ENCODE measurements at places on chromosomes 11 and 22.
A peak's percentile ranks its signal among the peaks of the same experiment; 100 is the strongest.

- no peak for DNase-seq
These were observed 912 bp downstream of the KREMEN1 start for GRCh38 chr22:29073618-29074275.

- no peak for DNase-seq
These were observed 11.7 kb downstream of the FADS1 start for GRCh38 chr11:61805146-61805545.

- DNase-seq: no peak
These were observed 3.1 kb upstream of the RAG2 start for GRCh38 chr11:36601155-36601554.

DNA sequence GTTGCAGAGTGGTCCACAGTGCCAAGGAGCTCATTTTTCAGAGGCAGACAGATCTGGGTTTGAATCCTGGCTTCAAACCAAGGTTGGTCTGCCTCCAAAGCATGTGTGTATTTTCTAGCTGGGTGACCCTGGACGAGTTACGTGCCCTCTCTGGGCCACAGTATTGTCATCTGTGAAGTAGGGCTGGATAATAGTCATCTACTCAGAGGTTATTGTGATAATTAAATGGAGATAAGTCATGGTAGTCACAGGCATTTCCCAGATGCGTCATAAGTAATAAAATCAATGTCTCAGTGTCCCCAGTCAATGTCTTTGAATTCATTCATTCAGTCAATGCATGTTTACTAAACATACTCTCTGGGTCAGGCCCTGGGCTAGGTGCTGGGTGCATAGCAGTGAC lies 8.6 kb downstream of the OMP start:
- DNase-seq: no peak

DNA sequence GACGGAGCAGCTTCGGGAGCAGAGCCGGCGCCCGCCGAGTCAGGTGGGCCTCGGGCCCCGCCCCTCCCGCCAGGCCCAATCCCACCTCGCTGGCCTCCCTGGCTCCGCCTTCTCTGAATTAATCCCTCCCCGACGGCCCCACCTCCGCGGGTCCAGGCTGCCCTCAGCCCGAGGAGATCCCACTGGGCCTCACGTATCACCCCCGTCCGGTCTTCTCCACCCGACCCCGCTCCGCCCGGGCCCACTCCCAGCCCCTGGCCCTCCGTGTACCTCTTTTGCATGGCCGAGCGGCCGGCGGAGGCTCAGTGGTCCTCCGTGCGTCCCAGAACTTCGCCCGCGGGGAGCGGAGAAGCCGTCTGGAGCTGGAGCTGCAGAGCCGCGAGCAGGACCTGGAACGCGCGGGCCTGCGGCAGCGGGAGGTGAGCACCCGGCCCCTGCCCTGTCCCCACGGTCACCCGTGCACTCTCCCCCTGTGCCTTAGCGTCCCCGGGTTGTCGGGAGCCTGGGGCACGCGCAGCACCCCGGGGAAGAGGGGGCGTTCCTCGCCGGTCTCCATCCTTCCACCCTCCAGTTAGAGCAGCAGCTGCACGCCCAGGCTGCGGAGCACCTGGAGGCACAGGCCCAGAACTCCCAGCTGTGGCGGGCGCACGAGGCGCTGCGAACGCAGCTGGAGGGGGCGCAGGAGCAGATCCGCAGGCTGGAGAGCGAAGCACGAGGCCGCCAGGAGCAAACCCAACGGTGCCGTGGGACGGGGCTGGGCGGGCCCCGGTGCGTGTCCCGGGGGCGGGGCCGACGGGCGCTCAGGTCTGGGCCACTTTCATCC lies 2.2 kb upstream of the CD151 start:
- no peak for DNase-seq

DNA sequence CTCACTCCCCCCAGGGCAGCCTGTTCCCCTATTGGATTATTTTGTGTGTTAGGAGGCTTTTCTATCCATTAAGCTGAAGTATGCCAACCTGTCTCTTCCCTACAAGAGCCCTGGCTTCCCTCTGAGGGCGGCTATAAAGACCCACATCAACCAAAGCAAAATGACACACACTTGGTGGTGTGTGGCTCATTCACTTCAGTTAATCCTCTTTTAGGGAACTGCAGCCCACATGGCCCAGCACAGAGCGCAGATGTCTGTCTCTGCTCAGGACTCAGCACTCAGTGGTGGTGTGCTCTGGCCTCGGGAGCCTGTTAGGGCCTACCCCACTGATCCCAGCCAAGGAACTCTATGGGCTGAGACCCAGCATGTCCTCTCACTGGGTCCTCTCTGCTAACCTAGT lies 32.2 kb upstream of the LRRC10B start:
- DNase-seq: no peak

DNA sequence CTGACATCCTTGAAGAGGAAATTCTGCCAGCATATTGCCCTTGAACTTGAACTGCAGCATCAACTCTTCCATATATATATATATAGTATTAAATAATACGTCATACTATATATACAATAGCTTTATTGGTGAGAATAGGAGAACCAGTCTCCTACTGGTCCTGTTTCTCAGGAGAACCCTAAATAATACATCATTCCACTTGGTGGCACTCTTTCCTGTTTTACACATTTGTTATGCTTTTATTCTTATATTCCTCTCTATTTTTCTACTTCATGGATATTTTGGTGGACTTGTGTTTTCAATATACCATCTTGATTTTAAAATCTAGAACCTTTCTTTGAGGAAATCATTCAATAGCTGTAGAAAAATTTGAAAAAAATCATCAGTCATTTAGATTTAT lies 193.3 kb downstream of the TRPC6 start:
- DNase-seq: no peak

GRCh38 chr11:72347691-72348090 lies 86.6 kb downstream of the CLPB start:
- no peak for DNase-seq

DNA sequence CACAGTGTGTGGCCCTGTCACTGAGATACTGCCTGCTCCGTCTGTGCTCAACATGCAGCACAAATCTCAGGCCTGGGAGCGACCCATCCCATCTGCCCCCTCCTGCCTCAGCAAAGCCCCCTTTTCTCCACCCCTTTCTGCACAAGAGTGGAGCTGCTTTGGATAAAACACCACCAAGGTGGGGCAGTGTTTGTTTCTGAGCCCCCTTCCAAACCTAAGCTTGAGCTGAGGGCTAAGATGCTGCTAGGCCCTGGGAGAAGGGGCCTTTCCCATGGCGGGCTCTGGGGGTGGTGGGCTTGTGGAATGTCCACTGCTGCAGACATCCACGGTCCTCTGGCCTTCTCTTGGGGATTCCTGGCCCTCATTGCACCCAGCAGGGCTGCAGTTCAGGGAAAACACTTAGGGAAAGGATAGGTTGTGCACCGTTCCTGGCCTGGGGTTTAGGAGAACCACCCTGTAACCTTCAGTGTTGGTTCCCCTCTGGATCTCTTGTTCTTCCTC lies 594.1 kb downstream of the TBC1D22A start:
- no peak for DNase-seq

GRCh38 chr11:126416542-126417090 lies 61.1 kb downstream of the ST3GAL4 start:
- peak; percentile 82 for DNase-seq

- no peak for DNase-seq
These were observed 6.3 kb downstream of the ARHGAP1 start for GRCh38 chr11:46694072-46694471.

- no peak for DNase-seq
These were observed 415.4 kb downstream of the MN1 start for GRCh38 chr22:27386186-27386585.

DNA sequence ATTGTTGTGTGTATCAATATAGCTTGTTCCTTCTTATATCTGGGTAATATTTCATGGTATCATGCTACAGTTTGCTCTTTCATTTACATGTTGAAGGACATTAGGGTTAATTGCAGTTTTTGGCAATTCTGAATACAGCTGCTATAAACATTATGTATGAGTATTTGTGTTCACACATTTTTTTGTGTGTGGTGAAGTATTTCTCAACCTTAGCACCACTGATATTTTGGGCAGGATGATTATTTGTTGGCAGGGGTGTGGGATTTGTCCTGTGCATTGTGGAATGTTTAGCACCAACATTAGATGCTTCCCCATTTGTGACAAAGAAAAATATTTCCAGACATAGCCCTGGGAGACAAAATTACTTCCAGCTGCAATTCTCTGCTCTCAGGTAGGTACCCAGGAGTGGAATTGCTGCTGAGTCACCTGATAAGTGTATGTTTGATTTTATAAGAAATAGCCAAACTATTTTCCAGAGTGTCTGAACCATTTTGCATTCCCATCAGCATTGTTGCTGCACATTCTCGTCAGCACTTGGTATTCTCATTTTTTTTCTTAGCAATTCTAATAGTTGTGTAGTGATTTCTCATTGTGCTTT lies 128.2 kb downstream of the SNX19 start:
- DNase-seq: no peak

GRCh38 chr11:9095421-9095820 lies 4.0 kb upstream of the SCUBE2 start:
- DNase-seq: no peak

DNA sequence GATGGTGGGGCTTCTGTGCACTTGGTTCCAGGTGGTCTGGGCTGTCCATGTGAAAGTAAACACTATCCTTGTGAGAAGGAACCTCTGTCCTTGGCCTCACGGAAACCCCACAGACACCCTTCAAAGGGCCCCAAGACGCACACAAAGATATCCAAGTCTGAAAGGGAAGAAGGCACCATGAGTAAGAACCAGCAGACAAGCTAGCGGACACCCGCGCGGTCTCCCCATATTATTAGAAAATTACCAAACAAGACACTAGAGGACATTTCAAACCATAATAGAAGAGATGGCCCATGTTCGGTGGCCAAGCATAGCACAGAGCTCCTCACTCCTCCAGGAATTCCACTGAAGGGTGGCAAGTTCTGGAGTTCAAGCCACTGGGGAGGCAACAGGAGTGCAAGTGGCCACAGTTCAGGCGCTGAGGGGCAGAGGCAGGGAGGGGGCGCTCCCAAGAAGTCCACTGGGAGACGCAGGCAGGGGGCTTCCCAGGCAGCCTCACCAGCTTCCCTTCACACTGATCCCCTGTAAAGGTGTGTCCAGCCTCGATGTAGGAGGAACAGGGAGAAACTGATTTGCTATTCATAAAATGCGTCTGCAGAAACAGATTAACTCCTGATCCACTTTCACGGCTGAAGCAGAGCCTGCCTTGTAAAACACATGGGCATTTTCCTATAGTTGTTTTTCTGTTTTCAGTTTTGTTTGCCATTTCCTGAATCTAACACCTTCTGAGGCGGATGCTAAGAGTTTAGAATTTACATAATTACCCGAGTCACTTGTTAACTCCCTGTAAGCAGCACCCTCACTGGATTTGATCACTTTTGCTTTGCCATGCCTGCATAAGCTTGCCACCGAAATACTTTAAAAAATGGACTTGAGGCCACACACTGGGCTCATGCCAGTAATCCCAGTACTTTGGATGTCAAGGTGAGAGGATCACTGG lies 9.1 kb upstream of the PPARA start:
- DNase-seq: no peak

GRCh38 chr11:62747475-62748160 lies 6.3 kb downstream of the ZBTB3 start:
- DNase-seq: no peak

DNA sequence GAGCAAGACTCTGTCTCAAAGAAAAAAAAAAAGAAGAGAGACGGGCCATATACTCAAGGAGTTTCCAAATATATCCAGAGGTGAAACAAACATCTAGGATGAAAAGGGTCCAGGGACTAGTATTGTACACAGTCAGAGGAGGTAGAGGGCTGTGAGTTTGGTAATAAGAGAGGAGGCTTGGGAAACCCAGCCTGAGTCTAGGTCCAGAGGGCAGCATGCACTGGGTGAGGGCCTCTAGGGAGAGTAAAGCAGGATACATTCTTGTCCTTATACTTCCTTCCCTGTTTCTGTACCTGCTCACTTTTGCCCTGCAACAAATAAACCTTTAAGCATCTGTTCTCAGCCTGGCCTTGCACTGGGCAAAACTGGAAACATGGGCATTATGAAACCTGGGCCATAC lies 31.5 kb downstream of the STIM1 start:
- no peak for DNase-seq

GRCh38 chr11:123206791-123207434 lies 11.9 kb upstream of the CLMP start:
- DNase-seq: no peak

DNA sequence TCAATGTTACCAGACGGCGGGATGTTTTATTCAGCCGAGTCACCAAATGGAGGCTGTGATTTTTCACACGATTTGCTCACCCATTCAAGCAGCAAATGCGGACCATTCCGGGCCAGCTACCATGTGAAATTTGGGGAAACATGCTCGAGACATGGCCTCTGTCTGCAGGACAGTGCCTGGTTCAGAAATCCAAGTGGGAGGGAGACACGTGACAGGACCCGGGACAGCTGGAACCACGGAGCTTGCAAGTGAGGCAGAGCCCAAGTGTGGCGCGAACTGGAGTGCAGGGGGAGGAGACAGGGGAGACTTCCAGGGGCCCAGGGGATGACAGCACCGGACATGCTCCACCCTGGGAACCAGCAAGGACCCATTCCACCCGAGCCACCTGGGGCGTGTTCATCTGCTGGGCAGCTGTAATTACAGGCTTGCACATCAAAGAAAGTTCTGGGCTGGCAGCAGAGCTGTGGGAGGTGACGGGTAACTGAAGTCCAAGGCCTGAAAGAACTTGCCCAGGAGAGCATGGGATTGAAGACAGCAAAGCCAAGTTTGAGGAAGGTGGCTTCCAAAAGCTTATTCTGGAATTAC lies 16.5 kb downstream of the CERK start:
- DNase-seq: no peak

- no peak for DNase-seq
These were observed 29.2 kb upstream of the FEZ1 start for GRCh38 chr11:125525303-125525702.

- no peak for DNase-seq
These were observed 37.5 kb downstream of the KIRREL3 start for GRCh38 chr11:126963115-126963514.

DNA sequence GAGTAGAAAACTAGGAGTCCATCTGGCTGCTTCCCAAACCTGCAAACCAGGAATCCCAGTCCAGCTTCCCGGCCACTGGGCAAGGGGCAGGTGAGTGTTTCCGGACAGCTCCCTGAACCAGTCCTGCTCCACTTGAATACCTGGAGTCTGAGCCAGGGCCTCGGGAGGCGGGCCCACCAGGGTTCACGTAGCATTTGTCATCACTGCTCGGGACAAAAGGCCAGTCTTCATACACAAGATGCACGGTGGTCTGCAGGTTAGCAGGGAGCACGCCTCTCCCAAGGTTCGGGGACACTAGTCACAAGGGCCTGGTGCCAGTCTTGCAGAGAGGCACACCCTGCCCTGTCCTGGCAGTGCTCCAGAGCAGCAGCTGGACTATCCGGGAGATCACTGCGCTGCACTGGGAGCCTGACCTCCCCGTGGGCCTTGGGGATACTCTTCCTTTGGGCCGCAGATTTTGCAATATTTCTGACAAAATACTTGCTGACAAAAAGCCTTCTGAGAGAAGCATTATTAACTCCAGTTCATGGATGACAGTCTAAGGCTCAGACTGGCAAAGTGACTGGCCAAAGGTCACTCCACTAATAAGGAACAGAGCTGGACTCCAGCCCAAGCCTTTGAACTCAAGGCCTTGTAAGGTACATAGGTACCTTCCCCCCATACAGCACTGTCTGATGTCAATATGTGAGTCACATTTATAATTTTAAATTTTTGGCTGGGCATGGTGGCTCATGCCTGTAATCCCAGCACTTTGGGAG lies 25.1 kb downstream of the CD6 start:
- no peak for DNase-seq

- no peak for DNase-seq
These were observed 217.7 kb upstream of the CTSC start for GRCh38 chr11:88555018-88555828.
